ENCODE measurements at places on chromosomes 7 and 10.

- no peak for DNase-seq
These were observed 223.6 kb downstream of the RELN start for GRCh38 chr7:103765901-103766300.

- no peak for DNase-seq
These were observed 70.9 kb upstream of the CTBP2 start for GRCh38 chr10:125231116-125231812.

GRCh38 chr10:61877887-61878739 lies 23.4 kb upstream of the ARID5B start:
- DNase-seq = no peak

- no peak for DNase-seq
These were observed 13.5 kb downstream of the IQCE start for GRCh38 chr7:2572101-2572842.

DNA sequence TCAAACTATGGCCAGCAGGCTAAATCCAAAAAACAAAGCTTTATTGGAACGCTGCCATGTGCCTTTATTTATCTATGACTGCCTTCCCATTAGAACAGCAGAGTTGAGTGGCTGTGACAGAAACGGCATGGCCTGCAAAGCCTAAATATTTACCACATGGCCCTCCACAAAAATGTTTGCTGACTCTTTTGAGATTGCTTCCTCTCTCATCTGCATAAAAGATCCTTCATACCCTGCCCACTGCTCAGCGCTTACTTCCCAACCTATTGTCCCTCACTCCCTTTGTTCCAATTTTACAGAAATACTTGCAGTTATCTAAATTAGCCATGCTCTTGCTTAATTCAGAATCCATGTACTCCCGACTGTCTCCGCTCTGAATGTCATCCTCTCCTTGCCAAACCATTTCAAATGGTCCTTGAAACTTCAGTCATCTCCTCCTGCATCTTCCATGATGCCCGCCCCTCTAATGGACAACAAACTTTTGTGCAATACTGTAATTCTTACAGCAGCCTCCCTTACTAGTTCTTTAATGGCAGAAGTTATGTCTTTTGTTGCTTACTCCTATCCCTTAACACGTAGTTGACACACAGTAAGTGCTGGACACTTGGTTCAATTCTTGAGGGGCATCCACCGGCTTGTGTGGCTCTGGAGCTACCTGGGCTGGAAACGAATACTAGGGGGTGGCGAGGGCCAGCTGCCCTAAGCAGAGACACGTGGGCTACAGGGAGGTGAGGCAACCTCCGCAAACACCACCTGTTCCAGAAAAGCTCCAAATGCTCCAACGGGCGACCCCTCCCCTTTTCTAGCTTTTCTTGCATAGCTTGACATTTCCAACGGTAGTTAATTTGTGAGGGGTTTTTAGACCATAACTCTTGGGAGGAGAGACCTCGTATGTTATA lies 832 bp downstream of the XRCC2 start:
- DNase-seq = peak; percentile 15

Measured in stimulated activated CD4-positive, alpha-beta T cell treated with anti-CD3 and anti-CD28 coated beads, Interleukin-4, amount 100 ng/mL, for 48 hours (primary cell).